ENCODE measurements at places on chromosomes 2 and 18.
A peak's percentile ranks its signal among the peaks of the same experiment; 100 is the strongest.

GRCh38 chr2:28628987-28629386, 122.6 kb upstream of the PPP1CB start:
- DNase-seq, result no peak

GRCh38 chr2:38666556-38666910, 619 bp downstream of the GALM start:
- no peak for DNase-seq

DNA sequence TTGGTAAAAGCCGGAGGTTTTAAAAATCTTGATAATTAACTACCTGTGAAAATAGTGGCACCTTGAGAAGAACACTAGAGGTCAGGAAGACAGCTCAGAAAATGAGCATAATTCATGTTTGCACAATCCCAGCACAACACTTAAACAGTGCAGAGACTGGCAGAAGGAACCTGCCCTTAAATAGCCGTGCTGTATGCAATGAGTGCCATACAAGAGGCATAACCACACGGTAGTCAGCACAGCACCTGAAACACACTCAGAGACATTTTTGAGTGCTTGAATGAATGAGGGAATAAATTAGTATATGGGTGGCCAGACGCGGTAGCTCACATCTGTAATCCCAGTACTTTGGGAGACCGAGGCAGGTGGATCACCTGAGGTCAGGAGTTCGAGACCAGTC, 164.9 kb downstream of the PAX3 start:
- no peak for DNase-seq

DNA sequence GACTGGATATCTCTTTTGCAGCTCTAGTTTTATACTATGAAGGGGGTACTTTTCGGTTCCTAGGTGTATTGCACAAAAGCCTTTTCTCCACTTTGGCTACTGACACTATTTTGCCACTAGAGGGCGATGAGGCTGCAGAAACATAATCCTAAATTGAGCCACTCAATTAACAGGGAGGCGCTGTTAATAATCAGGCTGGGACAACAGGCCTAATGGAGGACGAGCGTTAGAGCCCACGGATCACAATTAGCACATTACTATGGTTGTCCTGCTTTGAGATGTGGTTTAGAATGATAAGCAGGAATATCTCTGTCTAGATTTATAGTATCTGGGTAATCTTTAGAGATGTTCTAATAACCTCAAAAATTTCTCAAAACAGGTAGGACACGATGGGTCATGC, 62.2 kb upstream of the PMAIP1 start:
- DNase-seq, result peak; percentile 11

- DNase-seq, result no peak
Measured at GRCh38 chr2:100211521-100211920, 69.1 kb upstream of the AFF3 start.

GRCh38 chr2:148990968-148991367, 47.5 kb upstream of the LYPD6B start:
- DNase-seq, result no peak

DNA sequence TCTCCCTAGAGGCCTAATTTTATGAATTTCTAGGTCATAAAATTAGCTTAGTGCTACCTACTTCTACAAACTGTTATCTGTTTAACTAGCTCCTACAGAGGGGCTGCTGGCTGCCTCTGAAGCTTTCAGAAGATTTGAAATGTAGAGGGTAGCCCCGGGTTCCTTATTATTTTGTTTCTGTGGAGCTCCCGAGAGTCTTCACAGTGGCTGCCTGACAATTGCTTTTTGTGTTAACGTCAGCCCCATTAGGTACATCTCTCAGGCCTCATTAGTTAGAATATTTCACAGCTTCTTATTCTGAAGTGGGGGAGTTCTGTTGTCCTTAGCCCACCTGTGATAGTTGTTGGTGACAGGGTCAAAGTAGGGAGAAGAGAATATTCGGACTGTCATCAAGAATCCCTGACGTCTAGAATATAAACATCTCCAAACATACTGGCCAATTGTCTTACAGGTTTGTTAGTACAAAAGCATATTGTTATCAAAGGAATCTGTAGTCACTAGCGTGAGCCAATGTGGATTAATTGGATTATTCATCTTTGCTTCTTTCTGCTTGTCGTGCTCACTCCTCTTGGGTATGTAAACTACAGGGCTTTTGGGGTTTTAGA, 77.5 kb downstream of the DIS3L2 start:
- DNase-seq, result no peak

GRCh38 chr18:55240978-55241377, 281.7 kb upstream of the CCDC68 start:
- DNase-seq, result no peak

DNA sequence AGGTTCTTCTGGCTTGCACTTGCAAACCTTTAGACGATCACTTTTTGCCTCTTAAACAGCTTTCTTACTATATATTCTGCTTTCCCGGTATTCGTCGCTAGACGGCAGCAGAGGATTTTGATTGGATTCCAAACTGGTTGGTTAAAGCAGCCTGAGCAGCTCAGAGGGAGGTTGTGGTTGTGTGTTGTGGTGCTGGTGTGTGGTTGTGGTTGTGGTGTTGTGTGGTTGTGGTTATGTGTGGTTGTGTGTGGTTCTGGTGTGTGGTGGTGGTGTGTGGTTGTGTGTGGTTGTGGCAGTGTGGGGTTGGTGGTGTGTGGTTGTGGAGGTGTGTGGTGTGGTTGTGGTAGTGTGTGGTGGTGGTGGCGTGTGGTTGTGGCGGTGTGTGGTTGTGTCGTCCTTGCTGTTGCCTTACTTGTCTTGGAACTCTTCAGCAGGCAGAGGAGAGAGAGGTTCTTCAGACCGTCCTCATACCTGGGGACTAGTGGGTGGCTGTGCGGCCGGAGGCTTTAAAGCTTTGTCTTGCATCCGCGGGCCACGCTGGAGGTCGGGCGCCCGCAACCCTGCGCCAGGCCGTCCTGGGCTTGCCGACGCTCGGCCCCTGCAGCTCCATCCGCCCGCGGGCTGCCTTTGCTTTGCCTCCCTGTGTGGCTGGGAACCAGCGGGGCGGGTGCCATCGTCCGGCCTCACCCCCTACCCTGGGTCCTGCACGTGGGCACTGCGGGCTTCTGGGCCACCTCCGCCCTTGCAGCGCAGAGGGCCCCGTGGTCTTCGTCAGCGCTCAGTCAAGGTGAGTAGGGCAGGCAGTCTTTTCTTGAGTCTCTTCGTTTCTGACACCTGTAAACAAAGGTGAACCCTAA, 190.8 kb downstream of the ARHGAP28 start:
- no peak for DNase-seq

DNA sequence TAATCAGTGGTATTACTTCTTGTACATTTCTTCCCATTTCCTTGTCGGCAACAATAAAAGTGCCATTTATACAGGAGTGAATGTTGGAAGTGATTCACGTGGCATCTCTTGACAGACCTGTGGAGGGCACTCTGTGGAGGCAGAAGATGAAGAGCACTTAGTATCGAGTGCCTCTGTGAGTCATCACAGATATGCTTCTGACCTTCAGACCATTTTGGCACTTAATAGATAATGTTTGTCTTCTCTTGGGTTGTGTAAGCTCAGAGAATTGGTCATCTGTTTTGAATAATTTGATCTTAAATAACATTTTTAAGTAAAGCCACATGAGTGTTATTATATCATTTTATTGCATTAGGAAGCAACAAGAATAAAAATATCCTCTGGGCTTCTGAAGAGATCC, 305.5 kb downstream of the PTPRM start:
- DNase-seq, result no peak

- DNase-seq, result no peak
Measured at GRCh38 chr18:25146512-25146910, 205.5 kb downstream of the ZNF521 start.

GRCh38 chr18:7479756-7480155, 87.4 kb upstream of the PTPRM start:
- DNase-seq, result no peak

DNA sequence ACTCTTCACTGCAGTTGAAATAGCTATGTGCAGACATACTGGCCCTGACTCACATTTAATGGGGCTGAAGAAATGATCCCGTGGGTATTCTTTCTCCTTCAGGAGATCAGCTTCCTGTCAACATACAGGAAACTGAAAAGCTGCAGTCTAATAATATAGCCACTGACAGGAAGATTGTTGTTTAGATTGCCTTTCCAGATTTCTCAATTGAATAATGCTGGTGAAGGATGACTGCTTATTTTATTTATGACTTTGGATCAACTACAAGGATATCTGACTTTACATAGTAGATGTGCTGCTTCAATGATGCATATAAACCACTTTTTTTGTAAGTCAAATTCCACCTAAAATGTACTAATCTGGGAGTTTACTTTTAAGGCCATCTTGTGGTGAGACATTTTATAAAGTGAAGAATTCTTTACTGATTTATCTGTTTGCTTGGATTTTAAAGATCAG, 93.4 kb upstream of the MAP4K3 start:
- DNase-seq, result no peak

DNA sequence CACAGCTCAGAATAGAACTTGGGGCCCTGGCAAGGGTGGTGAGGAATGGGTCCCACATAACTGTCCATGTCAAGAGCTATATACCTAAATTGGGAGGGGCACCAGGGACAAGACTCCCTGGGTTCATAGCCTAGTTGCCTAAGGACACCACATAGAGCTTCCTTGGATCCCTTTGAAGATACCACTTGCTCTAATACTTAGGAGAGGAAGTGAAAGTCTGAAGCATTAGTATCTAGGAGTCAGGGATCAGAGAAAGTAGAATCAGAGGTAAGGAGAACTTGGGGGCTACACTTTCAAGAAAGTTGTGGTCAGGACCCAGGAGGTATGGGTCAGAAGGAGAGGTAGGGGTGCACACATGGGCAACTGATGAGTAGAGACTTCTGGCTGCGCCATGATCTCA, 318.2 kb upstream of the SLC39A10 start:
- no peak for DNase-seq

- no peak for DNase-seq
Measured at GRCh38 chr2:49265471-49265870, 111.2 kb upstream of the FSHR start.

GRCh38 chr2:2663401-2664036, 332.4 kb upstream of the MYT1L start:
- no peak for DNase-seq

- no peak for DNase-seq
Measured at GRCh38 chr2:94956797-94957391, 68.6 kb upstream of the MAL start.

GRCh38 chr18:74709452-74709851, 111.8 kb downstream of the ZNF407 start:
- DNase-seq, result no peak

DNA sequence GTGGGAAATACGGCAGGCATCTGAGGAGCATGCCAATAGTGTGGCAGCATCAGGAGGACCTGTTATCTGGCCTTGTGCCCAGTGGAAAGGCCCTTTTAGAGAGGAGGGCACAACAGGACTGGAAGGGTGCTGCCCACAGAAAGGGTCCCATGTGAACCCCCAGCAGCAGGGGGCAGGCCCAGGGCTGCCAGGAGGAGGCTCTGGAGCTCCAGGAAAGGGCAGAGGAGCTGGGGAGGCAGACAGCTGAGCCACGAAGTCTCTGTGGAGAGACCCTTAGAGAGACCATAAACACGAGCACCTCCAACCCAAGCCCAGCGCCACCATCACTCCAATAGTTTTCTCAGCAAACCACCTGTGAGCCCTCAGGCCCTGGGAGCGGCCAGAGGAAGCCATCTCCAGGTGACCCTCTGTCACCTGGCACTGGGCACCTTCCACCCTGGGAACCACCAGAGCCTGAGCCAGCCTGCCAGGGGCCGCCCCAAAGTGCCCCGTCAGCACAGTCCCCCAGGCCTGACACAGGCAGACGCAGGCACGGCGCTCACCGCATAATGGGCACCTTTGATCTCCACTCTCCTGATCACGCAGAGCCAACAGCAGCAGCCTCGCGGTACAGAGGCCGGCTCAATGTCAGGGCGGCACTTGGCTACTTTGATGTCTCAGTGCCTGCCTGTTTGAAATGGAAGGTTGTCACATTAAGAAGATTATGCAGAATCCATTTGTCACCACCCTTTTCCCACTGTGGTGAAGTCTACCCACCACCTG, 162.5 kb upstream of the RAB6C start:
- no peak for DNase-seq

DNA sequence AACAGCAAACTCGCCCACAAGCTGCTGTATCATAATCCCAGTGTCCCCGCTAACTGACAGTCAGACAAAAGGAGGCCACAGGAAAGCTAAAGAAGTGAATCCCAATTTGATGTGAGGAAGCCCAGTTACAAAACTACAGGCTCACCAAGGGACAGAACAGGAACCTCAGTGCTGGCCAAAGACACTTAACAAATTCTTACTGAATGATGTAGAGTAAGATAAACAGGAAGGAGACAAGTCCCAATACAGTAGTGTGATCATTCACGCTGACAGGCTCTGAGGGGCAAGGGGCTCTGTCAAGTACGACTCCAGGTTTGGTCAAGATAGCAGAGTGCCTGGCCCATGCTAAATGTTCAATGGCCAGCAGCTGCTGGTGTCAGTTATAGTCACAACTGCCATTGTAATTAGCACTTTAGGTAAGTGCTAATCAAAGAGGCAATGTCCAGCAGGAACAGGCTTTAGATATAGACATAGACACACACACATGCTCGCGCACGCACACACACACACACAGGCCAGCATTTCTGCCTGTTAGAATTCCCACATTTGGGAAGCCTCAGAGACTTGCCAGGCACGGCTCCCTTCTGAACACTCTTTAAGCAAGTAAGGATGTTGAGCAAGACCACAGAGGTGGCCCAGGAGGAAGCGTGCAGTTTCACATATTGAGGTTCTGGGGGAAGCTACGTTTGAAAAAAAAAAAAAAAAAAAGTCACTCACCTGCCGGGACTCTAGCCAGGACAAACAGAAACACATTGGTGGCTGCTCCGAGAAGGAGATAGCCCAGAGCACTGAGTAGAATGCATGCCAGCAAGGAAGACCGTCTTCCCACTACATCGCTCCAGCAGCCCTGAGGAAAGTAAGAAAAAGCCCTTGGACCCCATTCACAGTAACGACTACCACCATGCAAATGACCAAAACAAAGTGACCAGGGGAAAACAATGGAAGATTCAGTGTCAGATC, 35.4 kb upstream of the TMEM182 start:
- DNase-seq, result no peak

GRCh38 chr18:44374966-44375365, 305.7 kb upstream of the SETBP1 start:
- no peak for DNase-seq

All from stimulated activated CD8-positive, alpha-beta memory T cell treated with anti-CD3 and anti-CD28 coated beads, Interleukin-7, amount 100 ng/mL, for 1 hour (primary cell).